AG09309 (cell line): ENCODE measurements at places on chromosomes 7 and 10.
A peak's percentile ranks its signal among the peaks of the same experiment; 100 is the strongest.

DNA sequence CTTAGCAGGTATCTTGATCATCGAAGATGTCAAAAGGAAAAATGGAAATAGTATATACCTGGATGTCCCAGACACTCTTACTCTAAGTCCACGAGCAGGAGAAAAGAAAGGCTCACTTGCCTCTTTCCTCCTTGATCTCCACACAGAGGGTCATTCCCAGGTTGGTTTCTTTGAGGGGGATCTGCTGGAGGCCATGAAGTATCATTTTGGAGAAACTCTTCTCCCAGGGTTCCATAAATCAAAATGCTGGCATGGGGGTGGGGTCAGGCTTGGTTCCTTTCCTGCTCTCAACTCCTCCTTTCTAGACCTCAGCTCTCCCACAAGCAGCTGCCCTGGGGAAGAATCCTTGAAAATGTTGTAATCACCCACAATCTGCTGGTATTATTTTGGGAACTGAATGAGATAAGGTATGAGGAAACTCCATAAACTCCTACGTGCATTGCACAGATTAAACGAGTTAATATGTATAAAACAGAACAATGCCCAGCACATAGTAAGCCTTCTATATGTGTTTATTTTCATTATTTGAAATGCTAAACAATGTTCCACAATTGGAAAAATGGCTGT, 54.4 kb downstream of the PRKCQ start:
- no peak for DNase-seq

DNA sequence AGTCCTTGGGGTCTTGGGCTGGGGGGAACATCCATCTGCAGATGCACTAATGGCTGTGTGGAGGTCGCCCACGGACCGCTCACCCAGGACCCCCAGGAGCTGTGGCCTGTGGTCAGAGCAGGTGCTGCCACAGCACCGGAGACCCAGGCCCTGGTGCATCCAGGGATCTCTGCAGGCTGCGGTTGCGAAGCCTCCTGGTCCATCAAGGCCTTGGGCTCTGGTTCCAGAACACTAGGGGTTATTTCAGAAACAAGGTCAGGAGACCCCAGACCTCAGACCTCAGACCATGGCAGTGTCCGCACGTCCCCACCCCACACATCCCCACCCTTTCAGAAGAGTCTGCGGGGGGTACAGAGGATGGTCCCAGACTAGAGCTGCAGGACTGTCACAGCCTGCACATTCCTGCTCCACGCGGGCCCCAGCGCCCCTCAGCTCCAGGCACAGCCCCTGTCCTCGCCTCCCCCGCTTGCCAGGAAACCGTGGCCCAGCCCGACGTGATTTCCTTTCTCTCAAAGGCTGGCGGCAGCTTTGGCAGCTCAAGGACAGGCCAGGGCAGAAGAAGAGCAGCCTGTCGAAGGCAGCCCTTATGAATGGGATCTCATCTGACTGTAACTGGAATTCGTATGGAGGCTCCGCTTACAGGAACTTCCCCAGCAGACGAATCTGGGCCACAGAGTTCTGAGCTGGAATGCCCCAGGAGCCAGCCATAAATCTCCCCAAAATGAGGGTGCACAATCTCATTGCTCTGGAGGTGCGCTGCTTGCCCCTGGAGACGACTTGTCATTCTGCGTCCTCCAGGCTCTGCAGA, 136.2 kb upstream of the RET start:
- DNase-seq: no peak

DNA sequence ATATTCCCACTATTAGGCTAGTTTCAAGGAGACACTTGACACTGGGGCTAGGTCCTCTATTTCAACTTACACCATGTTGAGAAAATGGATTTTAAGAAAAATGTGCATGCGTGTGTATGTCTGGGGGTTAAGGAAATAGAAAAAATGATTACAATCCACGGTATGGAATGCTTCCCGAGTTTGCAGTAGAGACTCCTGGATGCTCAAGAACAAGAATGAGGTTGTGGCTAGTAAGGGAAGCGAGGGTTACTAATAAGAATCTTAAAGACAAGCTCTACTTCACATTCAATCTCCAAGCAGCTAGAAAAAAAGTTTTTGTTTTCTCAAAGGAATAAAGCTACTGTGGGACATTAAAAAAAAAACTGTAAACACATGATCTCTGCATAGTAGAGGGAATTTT, 54.7 kb downstream of the ANK3 start:
- DNase-seq: no peak

GRCh38 chr7:41885078-41885477, 182.2 kb upstream of the INHBA start:
- no peak for DNase-seq

DNA sequence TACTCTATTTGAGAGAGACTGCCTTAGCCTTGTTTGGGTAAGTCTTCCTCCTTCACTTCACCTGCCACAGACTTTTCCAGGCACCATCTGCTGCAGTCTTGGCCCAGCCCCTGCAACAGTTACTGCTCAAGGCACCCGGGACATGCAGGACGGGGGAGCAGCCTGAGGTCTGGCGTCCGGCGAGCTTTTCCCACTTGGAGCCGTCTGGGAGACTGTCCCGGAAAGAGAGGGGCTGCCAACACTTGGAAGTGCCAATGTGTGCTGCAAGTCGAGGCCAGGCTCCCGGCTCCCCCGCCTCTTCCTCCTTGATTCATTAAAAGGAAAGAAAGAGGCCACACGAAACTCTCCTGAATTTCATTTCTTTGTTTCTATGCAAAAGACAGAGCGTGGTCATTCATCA, 13.7 kb downstream of the HTRA1 start:
- no peak for DNase-seq

DNA sequence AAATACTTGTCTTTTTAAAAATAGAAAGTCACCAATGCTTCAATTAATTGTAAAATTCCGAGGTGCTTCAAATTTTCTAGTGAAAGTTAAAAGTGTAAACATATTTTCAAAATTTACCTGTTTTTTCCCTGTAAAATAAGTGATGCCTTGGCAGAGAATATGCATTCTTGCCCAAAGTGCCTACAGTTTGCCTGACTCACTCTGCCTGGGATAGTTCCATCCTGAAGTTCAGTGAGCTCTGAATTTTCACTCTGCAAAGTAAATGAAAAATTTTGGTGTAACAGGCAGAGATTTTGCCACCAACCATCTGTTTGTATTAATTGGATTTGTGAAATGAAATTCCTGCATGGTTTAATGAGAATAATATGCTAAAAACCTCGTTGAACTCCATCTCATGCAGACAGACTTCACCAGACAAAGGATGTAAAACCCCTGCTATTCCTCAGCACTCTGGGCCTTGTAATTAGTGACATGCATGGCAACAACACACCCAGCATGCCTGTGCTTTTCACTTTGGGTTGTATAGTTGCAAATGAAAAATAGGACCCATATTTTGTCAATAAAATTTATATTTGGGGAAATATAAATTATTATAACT, 117.4 kb upstream of the GNAI1 start:
- DNase-seq: no peak

- no peak for DNase-seq
Measured at GRCh38 chr7:4261601-4261960, 420.5 kb upstream of the FOXK1 start.

DNA sequence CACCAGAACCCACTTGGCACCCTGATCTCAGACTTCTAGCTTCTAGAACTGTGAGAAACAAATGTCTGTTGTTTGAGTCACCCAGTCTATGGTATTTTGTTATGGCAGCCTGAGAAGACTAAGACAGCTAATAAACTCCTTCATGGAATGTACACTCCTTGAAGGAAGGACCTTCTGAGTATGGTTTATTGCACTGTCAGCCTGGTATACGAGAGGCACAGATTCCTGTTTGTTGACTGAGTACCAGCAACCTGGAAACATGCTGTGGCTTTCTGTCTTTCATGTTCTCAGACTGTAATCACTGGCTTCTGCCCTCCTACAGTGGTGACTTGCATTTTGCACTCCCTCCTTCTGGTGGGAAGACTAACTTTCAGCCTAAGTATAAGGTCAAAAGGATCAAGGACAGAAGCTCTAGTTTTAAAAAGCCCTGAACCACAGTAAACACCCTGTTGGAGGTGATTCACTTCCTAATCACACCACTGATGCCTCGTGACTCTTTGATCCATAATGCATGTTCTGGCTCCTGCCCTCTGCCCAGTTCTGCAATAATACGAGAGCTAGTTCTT, 319.0 kb upstream of the NPSR1 start:
- no peak for DNase-seq

DNA sequence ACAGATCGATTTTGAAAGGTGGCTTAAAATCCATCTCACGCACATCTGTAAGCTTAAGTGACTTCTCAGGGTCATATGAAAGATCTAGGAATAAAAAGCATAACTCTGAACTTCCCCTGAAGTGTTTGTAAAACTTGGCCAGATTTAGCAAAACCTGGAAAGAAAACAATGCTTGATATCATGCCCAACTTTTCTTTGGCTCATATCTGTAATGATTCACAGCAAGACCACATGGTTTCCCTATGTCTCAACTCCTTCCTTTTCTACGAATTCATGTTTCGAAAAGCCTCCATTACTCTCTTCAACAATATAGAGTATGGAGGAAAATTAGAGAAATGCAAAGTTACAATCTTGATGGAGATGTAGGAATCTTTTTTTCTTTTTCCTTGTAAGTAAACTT, 20.1 kb upstream of the CABCOCO1 start:
- no peak for DNase-seq

DNA sequence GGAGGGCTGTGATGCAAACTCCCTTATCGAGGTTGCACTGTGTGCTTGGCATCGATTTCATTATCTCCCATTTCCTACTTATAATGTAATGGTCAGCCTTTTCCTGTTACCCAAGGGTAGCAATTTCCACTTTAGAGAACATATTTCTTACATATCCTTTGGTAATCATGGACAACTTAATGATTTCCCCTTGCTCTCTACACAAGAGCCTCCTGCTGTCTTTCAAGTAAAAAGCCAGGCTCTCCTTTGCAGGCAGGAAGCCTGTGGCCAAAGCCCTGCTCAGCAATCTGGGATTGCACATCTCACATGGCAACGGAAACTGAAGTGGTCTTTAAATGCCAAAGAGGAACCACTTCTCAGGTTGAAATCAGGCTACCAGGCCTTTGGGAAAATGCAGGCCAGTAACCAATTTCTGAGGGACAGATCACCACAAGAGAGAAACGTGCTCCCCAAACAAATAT, 86.7 kb upstream of the IKZF1 start:
- DNase-seq: no peak

DNA sequence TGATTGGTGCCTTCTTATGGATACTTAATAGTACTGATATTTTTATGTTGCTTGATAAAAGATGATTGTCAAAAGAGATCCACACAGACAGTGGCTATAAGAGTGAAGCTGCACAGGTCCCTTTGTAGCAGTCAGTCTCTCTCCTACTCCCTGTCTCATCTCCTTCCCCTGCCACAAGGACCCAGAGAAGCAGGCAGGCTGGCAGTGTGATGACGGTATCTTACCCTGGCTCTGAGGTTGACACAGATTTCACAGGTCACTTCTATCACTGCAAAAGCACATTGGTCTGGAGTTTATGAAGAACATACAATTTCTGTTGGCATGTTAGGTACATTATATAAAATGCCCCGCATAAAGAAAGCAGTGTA, 64.4 kb upstream of the AHR start:
- no peak for DNase-seq

- no peak for DNase-seq
Measured at GRCh38 chr7:95476072-95476847, 9.5 kb upstream of the ASB4 start.

GRCh38 chr10:29144126-29144525, 144.7 kb upstream of the LYZL1 start:
- no peak for DNase-seq

DNA sequence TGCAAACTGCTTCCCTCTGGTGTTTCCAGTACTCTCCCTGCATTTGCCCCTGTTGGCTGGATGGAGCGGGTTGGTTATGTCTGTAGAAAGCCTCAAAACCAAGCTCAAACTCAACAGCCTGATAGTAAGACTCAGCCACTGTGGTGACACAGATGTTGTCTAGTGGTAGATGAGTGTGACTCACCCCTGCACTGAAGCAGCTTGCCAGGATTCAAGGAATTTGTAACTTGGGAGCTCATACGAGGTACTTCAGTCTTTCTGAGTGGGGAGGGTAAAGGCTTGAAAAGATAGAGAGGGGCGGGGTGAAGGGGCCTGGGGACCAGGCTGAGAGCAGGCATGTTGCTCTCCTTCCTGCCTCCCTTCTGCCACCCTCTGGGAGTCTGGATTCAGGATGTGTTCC, 22.9 kb upstream of the AQP1 start:
- peak; percentile 71 for DNase-seq

DNA sequence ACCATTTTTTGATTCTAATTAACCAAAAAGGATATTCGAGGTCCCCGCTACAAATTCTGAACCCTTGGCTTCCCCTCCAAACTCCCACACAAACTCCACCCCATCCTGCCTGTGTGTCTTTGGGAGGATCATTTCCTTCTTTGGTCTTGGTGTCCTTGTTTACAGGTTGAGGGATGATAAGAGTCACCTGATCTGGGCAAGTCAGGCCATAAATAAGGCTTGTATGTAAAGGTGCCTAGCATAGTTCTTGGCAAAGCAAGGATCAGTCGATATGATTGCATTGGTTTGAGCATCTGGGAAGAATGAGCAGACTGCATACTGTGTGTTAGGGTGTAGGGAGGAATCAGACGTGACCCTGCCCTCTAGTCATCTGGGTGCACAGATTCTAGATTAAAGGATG, 1.6 kb upstream of the SGPL1 start:
- no peak for DNase-seq

- no peak for DNase-seq
Measured at GRCh38 chr10:16686054-16686902, 130.9 kb downstream of the RSU1 start.

DNA sequence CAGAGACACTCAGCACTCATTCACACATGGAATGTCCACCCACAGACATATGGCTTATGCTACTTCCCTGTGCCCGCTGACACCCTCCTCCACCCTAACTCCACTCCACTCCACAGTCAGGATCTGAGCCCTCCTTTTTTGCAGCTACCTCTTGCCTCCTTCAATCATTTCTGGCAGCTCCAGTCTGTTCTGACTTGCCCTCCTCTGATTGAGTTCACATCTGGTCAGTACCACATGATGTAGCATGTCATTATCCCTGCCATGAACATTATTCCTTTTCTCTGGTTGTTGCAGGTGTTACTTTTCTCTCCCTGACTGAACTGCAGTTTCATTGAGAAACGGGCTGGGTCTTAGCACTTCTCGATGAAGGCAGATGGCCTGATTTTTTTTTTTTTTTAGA, 130.1 kb upstream of the EGR2 start:
- no peak for DNase-seq

- no peak for DNase-seq
Measured at GRCh38 chr10:31000867-31001266, 30.8 kb downstream of the ZNF438 start.

GRCh38 chr7:24725554-24726241, 31.6 kb downstream of the GSDME start:
- no peak for DNase-seq

GRCh38 chr7:134366481-134366880, 49.8 kb upstream of the SLC35B4 start:
- no peak for DNase-seq

- no peak for DNase-seq
Measured at GRCh38 chr7:73470208-73470607, 36.6 kb downstream of the FZD9 start.

- no peak for DNase-seq
Measured at GRCh38 chr10:48449501-48450232, 143.2 kb downstream of the MAPK8 start.

DNA sequence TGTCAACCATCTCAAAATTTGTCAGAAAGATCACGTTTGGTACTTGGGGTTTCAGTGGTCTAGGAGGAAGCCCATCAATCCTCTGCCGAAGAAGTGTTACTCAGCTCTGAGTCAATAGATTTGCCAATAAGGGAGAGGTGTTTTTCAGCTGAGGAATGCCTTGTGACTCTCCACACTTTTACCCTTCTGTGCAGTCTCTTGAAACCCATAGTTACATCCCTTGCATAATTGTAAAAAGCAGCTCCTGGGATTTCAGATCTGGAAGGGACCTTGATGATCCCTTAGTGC, 47.5 kb downstream of the INSYN2A start:
- DNase-seq: peak; percentile 50
